A549 treated with AZD2906 at 1 μM for 4 hours (cell line): ENCODE measurements at places on chromosomes 11 and 22. TPM values are rescaled to one million over a fixed set of nuclear protein-coding genes. Genes with fewer than 3 reads are reported as not detected.

SCN4B gene
- 0.01 to 0.05 TPM (median 0.04 TPM) in 4 of 5 replicates, not detected in the other for total RNA-seq

OR52N4 gene
- total RNA-seq, result not detected in 5 replicates

OR52K1 gene
- total RNA-seq, result not detected in 5 replicates

QSER1 gene
- 12.3 to 19.0 TPM (median 15.1 TPM) in 5 replicates for total RNA-seq
